CD4-positive, alpha-beta T cell treated with Interferon gamma for 1 hour (primary cell): ENCODE measurements at places on chromosomes 6 and 20.

- no peak for DNase-seq
Observed at GRCh38 chr6:37160922-37161778, 8.8 kb upstream of the PIM1 start.

DNA sequence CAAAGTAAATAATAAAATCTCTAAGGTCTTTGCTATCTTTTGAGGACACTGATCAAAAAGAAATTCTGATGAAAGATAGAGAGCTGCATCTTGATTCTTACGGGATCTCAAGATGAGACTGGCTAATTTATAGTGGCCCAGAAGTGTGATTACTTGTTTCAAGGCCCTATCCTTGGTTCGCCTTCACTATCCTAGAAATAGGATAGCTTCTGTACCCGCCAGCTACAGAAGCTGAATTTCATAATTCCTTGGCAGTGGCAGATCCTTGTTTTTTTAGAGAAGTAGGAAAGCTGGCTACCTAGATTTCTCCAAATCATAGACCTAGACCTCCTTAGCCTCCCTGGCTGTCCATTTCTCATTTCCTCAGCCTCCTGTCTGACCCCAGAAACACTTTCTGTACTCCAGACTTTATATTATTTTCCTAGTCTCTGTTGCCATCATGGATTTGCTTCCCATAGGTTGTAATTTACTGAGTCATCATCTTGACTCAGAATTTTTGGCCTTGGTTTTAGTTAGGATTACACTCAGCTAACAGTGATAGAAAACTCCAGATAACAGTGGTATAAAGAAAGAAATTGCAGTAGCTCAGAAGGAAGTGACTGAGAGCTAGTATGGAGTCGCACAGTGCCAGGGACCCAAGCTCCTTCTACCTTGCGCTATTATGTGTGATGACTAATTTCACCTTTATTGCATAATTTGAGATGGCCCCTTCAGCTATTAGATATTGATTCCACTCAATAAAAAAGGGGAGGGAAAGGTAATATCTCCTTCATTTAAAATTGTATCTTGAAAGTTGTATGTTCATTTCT, 27.7 kb downstream of the PHF3 start:
- no peak for DNase-seq

DNA sequence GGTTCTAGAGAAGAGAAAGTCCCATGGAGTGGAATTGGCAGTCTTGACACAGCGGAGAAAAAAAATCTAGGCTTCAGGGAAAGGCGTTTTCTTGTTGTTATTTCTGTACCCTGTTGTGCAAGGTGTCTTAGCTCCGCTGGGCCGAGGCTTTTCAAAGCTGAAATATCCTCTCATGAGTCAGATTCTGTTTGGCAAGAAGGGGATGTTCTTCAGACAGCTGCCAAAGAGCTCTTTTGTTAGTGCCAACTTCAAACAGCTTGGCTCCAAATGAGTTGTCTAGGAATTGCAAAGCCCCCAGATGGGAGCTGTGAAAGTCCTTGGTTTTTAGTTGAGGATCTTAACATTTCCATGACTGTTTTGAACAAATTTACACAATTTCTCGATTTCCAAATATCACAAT, 45.6 kb downstream of the LRRN4 start:
- DNase-seq: peak; percentile 42

- no peak for DNase-seq
Observed at GRCh38 chr6:21885532-21886114, 292.1 kb downstream of the SOX4 start.

DNA sequence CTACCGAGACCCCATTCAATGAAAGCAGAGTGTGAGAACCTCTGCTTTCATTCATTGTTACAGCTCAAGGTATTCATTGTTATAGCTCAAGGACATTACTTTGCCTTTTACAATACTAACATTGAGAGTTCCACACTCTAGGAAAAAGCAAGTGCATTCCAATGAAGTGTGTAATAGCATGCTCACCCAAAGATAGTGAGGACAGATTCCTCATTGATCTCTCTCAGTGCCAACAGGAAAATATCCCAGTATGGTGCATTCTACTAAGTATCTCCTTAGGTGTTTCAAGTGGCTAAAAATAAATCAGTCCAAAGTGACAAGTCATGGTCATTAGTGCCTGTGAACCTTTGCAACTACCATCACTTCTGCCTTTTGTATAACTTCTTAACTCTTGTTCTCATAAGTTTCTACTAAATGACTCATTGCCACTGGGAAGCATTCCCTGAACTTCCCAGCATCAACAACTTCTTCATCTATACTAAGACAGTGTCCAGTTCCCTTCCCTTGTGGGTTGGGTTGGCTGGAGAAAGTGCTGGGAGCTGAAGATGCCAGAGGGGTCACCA, 140.7 kb upstream of the STXBP5 start:
- DNase-seq: no peak

GRCh38 chr6:95518630-95519227, 58.6 kb upstream of the MANEA start:
- DNase-seq: no peak
